CD4-positive, alpha-beta T cell treated with Interleukin-15 for 1 hour (primary cell): ENCODE measurements at places on chromosomes 2 and 18.

DNA sequence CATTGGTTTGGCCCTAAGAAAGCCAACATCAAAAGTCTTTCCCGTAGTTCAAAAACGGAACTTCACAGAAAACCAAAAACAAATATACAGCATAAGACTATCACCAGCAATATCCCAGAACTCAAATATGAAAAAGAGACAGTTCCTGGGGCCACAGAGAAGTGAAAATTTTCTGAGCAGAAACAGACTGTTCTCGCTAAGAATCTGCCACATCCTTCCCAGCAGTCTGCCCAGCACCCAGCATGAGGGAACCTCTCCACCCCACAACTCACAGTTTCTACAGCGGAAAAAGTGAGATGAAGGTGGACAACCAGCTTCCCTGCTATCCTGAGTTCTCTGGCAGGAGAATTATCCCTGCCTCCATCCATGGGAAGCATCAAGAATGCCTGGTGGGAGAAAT lies 26.7 kb upstream of the TMEM163 start:
- no peak for DNase-seq

- no peak for DNase-seq
Measured at GRCh38 chr2:105371156-105371555, 27.7 kb downstream of the FHL2 start.

- DNase-seq, result no peak
Measured at GRCh38 chr18:3025544-3025943, 12.6 kb upstream of the LPIN2 start.

GRCh38 chr2:74063486-74063885 lies 78.8 kb downstream of the TET3 start:
- no peak for DNase-seq

DNA sequence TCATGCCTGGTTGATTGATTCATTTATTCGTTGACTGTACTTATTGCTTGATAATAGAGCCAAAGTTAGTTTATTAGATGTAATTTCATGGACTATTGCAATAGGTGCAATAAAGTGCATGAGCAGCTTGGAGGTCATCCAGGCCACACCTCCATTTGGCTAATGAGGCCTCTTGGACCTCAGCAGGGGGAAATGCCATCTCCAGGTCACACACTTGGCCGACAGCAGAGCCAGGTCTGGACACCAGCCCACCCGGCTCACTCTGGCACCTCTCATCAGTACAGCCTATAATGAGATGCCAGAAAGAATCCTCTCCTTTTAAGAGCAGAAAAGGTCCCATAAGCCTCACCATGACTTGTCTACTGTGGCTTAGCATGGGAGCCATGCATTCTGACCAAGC lies 71.2 kb upstream of the AFF3 start:
- no peak for DNase-seq

DNA sequence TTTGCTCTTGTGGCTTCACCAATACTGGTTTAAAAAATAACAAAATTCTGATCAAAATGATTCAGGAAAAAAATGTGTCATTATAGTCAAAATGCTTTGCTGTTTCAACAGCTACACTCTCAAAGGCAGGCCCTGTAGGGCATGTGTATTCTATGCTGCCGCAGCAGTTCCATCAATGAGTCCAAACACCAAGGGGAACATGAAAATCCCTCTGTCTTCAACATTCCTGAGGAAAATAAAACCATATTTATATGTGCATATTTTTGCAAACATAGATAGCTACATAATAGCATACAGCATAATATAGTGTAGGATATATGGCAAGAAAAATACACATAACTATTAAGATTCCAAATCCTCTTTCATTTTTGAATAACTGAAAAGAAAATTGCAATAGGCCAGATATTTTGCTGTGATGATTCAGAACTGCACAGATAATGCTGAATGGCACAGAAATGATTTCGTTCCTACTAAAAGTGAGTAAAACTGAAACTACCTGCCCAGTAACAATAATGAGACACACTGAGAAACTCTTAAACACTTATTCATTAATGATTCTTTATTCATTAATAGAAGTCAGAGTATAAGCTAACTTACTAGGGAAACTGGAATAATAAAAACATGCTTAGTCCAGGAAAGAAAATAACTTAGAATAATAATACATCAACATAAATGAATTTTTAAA lies 343.8 kb downstream of the SUCLG1 start:
- no peak for DNase-seq

DNA sequence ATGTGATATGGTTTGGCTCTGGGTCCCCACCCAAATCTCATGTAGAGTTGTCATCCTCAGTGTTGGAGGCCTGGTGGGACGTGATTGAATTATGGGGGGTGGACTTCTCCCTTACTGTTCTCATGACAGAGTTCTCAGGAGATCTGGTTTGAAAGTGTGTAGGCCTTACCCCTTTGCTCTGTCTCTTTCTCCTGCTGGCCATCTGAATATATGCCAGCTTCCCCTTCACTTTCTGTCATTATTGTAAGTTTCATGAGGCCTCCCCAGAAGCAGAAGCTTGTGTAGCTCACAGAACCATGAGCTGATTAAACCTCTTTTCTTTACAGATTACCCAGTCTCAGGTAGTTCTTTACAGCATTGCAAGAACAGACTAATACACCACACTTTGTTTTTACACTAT lies 222.3 kb downstream of the DOK6 start:
- DNase-seq, result no peak

GRCh38 chr2:610491-610890 lies 66.7 kb downstream of the TMEM18 start:
- DNase-seq, result no peak

DNA sequence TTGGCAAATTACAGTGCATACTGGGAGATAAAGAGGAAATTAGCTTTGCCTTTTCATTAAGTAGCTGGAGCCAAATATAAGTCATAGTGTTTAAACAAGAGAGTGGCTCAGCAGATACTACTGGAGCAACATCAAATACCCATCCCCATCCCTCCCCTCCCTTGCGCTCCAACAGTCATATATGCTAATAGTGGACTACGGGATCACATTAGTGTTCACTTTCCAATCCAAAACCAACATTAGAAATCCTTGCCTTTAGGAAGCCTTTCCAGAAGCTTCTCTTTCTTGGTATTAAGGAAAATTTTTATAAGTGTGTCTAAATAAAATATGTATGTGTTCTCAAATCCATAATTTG lies 1669.3 kb downstream of the SUCLG1 start:
- no peak for DNase-seq

- peak; percentile 73 for DNase-seq
Measured at GRCh38 chr2:136238286-136239078, 120.5 kb upstream of the CXCR4 start.

DNA sequence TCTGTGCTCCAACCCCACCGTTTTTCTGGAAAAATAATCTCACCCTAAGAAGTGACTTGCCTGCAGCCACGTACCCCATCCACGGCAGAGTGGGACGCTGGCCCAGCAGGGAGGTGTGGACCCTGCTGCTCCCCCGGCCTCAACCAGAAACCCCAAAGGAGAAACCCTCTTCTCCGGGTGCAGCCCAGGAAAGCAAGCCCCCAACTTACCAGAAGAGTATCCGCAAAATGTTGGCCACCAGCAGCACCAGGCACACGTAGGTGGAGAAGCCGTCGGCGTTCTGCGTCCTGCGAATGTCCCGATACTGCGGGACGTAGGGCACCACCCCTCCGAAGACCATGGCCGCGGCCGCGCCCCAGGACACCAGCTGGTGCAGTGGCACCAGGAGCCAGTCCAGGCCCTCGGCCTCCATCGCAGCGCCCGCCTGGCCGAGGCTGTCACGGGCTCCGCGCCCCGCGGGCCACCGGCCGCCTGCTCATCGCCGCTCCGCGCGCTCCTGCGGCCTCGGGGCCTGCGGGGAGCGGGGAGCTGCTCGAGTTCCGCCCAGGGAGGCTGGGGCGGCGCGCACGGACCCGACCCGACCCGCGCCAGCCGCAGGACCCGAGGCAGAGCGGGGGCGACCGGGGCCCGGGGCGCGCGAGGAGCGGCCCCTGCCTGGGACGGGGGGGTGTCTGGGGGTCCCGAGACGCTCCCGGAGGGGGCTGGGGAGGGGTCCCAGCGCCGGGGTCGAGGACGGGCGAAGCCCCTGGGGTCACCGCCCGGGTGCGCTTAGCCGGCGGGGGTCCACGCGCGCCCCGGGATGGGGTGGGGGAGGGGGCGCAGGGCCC lies 725 bp downstream of the SLC66A2 start:
- DNase-seq, result no peak

- no peak for DNase-seq
Measured at GRCh38 chr18:10170375-10170774, 256.6 kb downstream of the VAPA start.

DNA sequence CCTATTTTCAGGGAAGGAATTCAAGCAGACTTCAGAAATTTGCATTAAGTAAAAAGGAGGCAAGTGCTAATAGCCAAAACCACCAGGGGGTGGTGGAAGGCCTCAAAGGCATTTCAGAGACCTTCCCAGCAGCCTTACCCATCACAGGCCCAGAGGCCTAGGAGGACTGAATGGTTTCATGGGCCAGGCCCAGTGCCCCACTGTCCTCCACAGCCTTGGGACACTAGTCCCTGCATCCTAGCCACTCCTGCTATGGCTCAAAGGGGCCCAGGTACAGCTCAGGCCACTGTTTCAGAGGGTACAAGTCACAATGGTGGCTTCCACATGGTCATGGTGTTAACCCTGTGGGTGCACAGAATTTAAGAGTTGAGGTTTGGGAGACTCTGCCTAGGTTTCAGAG lies 58.6 kb upstream of the CHAC2 start:
- DNase-seq, result no peak

GRCh38 chr18:670522-670921 lies 13.1 kb downstream of the TYMS start:
- no peak for DNase-seq

GRCh38 chr2:54878182-54878581 lies 154.7 kb downstream of the EML6 start:
- DNase-seq, result no peak

GRCh38 chr2:190469771-190470170 lies 61.6 kb downstream of the MFSD6 start:
- DNase-seq, result peak; percentile 21

DNA sequence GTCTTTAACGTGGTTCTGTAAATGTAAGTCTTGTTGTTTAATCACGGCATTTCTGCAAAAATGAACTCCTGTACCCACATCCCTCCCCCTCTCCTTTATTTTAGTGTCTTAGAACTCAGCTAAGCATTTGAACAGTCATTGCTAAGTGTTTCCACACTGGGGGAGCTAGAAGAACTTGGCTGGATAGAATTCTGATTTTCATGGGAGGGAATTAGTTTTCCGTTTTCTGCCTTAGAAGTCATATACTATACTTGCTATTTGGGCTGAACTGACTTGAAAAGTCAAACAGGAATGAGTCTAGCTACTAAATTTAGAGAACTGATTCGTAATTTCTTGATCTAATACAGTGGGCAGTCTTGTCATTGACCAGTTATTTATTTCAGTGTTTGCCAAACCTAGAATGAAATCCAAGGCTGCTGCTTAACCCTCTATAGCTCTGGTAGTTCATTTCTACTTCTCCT lies 61.1 kb downstream of the FMNL2 start:
- no peak for DNase-seq

DNA sequence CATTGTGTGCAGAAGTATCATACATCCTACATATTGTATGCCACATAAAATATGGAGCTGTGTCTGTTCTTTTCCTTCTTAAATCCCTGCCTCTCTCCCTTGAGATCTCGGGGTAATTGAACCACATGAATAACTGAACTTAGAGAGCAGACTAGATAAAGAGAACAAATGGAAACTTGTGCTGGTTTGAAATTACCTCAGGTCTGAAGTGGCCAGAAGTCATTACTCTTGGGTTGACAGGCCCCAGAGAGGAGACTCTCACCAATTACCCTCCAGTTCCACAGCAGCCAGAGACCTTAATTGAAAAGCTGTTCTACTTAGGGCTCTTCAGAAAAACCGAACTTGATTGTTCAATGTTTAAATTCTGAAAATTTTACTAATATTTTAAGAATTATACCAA lies 5.0 kb upstream of the ADAM17 start:
- DNase-seq, result no peak

GRCh38 chr2:65727816-65728215 lies 295.4 kb upstream of the SPRED2 start:
- no peak for DNase-seq

DNA sequence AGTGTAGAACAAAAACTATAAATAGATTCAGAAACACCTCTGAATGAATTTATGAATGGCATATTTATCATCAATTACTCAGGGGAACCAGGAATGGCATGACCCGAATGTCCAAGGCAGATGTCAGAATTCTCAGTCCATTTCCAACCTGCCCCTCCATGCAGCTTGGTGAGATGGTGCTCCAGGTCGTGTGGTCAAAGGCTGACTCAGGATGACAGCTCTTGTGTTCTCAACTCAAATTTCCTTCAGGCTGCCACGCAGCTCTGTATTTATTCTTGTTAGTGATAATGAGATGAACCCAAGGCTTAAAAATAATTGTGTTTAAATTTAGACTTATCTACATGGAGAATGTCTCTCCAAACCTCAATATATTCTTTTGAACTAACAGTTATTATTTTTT lies 146.9 kb downstream of the METTL4 start:
- no peak for DNase-seq

DNA sequence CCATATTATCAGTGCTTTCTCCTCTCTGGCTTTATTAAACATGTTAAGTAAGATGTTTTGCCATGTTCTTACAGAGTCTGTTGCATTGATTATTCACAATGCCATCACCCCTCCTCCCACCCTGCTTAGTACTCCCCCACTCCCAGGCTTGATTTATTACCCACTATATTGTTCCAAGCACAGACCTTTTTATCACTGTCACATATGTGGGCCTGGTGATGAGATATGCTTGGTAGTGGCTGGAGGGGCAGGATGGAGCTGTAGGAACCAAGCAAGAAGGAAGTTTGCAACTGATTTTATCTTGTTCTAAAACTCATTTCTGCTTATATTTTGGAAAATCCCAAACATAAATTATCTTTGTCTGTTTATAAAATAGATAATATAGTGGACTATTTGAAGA lies 748.2 kb upstream of the CELF4 start:
- no peak for DNase-seq

- DNase-seq, result no peak
Measured at GRCh38 chr2:80473796-80474195, 169.2 kb upstream of the LRRTM1 start.

- DNase-seq, result no peak
Measured at GRCh38 chr2:149828520-149829210, 241.1 kb upstream of the MMADHC start.

DNA sequence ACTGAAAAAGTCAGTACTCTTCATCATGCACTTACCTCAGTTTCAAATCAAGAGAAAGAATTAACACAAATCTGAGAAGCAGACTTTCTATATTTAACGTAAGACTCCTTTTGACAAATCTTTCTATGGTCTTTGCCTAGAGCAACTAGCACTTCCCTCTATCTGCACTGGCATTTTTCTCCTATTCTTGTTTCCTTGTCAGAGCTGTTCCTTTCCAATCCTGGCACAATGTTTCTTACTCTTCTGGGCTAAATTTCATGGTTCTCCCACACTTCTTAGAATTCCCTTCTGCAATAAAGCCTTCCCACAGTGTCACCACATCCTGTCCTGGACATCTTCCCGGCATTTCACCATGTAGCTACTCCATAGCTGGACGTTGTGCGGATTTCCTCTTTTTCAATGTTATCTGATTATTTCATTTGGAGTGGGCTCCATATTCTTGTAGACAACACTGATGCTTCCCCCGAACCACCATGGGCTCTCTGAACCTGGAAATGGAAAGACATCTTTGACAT lies 144.7 kb upstream of the CTNNA2 start:
- DNase-seq, result no peak
